Activated naive CD8-positive, alpha-beta T cell treated with anti-CD3 and anti-CD28 coated beads for 36 hours (primary cell): ENCODE measurements at places on chromosomes 7 and 10.

DNA sequence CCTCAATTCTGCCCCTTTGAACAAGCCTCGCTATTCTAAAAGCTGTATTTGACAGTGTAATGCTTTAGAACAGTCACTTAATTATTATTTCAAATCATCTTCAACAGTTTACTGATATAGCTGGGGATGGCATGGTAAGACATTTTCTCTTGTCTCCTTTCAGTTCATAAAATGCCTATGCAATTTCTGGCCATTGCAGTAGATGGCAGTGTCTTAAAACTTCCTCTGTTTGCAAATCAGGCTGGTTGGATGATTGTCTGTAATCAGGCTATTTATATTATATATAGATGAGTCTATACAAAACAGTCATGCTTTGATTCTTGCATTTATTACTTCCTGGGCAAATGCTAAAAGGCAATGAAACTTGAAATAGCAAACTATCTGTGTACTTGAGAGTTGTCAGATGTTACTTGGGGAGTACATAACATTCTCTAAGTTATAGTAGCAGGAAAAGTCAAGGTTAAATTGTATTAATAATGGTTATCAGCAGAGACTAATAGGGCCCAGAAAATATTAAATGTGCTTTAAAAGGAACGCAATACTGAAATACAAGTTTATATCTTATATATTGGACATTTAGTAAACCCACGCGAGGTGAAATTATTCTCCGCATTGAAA is 55.5 kb upstream of the LHFPL3 start:
- peaks cover 33% of the 10 kb centered on the region for H3K27me3 ChIP-seq
- no peaks in the 10 kb centered on the region for H3K4me1 ChIP-seq
- no peak overlapping the region for H3K27ac ChIP-seq
- H3K4me3 ChIP-seq: no peak overlapping the region
- DNase-seq: no peak

DNA sequence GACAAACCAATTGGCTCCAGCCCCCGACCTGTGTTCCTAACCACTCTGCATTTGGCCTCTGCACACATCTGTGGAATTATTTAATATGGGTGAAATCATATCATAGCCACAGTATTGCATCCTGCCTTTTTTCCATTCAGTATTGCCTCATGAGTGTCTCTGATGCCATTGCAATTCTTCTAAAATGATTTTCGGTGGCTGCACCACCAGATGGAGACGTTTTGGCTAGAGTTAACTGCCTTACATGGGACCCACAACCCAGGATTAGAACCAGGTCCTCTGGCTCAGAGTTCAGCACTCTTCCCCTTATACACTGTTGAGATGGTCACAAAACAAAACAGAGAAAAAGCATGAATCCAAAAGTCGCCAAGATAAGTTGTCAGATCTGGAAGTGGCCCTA is 180.8 kb downstream of the EMX2 start:
- H3K36me3 ChIP-seq: no peaks in the 10 kb centered on the region
- no peaks in the 10 kb centered on the region for H3K4me1 ChIP-seq
- H3K27me3 ChIP-seq: peaks cover 31% of the 10 kb centered on the region
- no peak for DNase-seq

DNA sequence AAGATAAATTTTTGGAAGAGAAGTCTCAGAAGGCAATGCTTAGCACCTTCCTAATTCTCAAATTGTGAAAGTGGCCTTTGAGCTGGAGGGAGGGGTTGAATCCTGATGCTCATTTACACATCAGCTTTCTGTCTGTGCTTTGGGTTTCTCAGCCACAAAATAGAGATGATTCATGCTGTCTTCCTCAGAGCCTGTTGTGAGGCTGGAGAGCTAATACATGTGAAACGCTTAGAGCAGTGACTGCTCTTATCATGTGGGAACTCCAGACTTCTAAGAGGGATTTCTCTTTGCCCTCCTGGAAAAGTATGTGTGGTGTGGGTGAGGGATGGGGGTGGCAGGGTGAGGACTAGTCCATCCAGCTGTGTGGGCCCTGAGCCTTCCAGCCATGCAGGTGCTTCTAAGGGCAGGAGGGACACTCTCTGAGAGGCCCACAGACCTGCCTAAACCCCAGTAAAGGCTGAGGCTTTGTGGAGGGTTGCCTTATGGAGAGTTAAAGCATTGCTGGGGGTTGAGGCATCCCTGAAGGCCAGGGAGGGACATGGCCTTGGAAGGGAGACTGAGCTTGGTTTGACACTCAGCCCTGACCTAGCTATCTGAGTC is 4.8 kb upstream of the EVX1 start:
- no peaks in the 10 kb centered on the region for H3K36me3 ChIP-seq
- peaks cover 96% of the 10 kb centered on the region for H3K27me3 ChIP-seq
- H3K27ac ChIP-seq: no peak overlapping the region
- no peak for DNase-seq
- no peak overlapping the region for H3K4me3 ChIP-seq

GRCh38 chr10:44337081-44337480 is 47.8 kb downstream of the CXCL12 start:
- no peak for DNase-seq
- no peak overlapping the region for H3K4me3 ChIP-seq
- H3K27ac ChIP-seq: no peak overlapping the region
- no peaks in the 10 kb centered on the region for H3K27me3 ChIP-seq
- no peaks in the 10 kb centered on the region for H3K36me3 ChIP-seq
- H3K4me1 ChIP-seq: no peaks in the 10 kb centered on the region
